NCI-H2081 treated with DMSO at 0.1 percent for 48 hours (cell line): ENCODE measurements at places on chromosomes 1 and 21.

DNA sequence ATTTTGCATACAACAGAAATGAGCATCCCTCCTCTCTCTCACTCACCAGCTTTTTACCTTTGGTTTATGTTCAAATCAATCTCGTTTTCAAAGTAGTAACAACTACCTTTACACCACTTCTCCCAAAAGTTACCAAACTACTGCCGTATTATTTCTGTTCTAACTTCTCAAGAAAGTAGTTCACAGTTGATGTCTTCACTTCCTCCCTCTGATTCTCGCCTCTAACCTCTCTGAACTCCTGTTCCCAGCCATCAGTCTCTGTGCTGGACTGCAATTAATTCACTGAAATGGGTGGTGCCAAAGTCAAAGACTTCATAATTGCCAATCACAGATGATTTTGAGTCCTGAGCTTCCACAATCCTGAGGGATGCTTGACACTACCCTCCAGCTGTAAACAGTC is 54.0 kb downstream of the ZNF281 start:
- no peak for DNase-seq

DNA sequence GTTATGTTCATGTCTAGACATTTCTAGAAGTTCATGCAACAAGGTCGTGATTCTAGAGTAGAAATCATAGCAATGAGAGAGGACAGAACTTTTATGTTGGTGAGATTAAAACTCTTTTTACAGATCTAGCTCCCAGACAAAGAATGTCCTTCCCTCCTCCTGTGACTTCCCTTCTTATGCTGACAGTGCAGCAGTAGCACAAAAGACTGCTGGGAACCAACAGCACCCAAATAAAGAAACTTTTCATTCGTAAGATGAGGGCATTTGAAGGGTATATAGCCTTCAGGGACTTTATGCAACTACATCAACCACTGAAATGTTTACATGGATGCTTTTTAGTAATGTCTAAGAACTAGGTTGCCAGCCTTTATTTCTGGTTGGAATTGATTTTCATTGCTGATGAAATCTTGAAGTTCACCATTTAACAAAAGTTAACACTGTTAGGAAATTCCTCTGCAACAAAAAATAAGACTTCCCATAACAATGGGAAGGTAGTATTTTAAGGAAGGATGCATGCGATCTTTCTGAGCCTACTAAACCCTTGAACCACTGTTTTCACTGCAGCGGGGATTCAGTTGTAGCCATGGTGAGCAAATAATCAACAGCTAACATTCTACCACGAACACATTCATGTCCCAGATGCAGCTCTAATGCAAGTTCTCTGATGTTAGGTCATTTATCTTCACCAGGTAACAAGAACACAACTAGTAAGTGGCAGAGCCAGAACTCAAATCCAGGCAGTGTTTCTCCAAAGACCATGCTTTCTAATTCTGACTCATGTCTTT is 672.8 kb downstream of the PTPRC start:
- DNase-seq, result no peak

- no peak for DNase-seq
Observed at GRCh38 chr21:31667639-31668038, 8.1 kb downstream of the SOD1 start.

GRCh38 chr1:220705782-220706181 is 15.6 kb downstream of the C1orf115 start:
- DNase-seq, result no peak

- no peak for DNase-seq
Observed at GRCh38 chr1:3053366-3053980, 15.5 kb upstream of the PRDM16 start.

DNA sequence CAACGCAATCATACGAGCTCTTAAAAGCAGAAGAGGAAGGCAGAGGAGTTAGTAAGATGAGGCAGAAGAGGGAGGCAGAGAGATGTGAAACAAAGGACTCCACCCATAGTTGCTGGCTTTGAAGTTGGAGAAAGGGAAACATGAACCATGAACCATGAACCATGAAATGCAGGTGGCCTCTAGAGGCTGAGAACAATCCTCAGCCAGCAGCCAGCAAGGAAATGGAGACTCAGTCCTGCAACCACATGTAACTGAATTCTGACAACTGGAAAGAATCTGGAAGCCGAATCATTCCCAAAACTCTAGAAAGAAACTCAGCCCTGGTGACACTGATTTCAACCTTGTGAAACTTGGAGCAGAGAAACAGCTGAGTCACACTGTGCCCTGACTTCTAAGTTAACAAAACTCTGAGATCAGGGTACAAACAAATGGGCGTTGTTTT is 10.1 kb downstream of the DIPK1A start:
- no peak for DNase-seq
